ENCODE measurements at places on chromosomes 5 and 9.

GRCh38 chr9:102185371-102185770 lies 446.9 kb upstream of the GRIN3A start:
- no peak for DNase-seq

DNA sequence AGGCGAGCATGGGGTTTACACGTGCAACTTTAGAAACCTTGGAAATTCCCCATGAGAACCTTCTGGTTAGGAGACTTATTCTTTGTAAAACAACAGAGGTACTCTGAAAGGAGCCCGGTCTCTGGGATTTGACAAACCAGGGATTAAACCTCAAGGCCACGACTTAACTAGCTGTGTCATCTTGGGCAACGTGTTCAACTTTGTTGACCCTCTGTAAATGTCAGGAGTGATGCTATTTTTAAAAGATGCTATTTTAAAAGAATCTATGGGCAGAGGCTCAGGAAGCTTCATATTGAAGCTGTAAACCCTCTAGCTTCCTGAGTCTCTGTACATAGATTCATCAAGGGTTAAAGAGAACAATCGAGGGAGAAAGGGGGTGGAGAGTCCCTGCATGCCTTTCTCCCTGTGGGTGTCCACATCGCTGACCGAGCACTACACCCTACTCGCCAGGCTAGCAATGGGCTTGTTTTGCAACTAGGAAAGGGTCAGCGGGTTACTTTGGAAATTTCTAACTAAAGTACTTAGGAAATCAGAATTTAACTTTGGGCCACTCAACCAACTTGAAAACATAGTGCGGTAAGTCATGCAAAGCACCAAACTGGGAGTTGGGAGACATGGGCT lies 2.1 kb downstream of the SLC36A2 start:
- DNase-seq: peak; percentile 27

DNA sequence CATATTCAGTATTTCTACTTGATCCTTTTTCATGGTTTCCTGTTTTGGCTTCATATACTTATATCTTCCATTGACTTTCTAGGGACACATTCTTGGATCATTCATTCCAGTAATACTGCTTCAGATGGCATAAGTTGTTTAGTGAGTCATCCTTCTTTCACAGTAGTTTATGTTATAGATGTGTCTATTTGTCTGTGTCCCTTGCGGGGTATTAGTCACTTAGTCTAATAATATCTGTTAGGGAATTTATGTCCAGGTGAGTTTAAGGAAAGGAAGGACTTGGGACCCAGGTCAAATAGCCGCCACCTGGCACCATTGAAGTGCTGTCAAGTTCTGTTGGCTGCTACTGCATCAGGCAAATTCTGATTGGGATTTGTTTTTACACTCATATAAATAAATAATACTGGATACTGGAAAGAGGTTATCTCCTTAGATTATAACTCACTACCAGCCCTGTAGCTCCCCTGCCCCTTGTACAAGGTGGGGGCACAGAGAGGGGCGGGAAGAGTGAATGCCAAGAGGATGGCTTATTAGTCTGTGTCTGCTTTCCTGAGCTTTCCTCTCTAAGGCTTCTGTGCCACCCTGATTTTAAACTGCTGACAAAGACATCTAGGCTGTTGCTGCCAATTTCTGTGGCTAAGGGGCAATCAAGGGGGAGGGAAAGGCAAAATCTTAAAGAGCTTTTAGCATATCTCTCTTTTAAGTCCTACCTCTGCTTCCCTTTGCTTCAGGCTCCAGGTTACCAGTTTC lies 64.9 kb downstream of the CDC42SE2 start:
- no peak for DNase-seq

DNA sequence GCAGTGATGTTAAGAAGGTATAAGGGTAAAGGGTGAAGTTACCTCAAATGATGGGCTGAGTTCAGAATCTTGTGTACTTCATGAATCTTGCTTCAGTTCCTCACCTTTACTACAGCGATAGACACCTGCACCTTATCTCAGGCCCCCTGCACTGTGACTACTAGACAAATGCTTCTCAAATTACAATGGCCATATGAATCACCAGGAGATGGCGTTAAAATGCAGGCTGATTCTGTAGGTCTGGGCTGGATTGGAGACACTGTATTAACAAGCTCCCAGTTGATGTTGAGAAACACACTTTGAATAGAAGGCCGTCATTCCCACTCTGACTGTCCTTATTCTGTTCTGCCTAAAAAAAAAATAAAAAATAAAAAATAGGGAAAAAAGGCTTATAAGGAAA lies 29.8 kb downstream of the TARS1 start:
- peak; percentile 45 for DNase-seq

DNA sequence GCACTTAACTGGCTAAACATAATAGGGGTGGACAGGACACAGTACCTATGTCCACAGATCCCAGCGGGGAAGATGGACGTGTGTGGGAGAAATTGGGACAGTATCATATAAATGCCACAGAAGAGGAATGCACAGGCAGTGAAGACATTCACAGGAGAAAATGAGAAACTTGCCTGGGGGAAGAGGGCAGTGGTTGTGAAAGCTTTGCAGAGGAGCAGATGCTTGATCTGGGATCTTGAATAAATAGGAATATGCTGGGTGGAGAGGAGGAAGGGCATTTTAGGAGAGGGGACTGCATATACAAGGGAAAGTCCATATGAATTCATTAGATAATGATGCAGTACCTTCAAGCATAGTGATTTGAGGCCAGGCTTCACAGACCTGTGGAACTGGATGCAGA lies 13.6 kb downstream of the TMEM268 start:
- DNase-seq: no peak

DNA sequence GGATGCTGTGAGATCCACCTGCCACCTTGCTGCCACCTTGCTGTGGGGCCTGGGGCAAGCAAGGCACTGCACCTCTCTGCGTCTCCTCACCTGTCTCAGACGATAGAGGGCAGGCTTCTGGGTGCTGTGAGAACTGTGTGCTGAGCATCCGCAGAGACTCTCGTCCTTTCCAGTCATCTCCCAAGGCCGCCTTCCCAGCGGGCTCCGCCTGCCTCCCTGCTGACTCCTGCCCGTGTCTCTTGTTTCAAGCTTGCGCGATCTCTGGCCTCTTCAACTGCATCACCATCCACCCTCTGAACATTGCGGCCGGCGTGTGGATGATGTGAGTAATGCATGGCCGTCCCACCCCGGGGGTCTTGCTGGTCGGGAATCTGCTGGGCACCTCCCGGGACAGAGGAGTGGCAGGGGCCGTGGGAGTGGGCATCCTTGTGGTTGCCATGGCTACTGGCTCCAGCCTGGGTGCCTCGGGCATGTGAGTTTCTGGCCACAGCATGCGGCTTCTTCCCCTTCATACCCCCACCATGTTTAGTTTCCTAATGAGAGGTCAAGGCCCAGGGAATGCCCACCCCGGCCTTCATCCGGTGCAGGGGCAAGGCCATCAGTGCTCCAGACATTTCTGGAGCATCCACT lies 3.6 kb downstream of the CACFD1 start:
- DNase-seq: peak; percentile 28

- DNase-seq: peak; percentile 79
These were observed 606 bp downstream of the EEIG1 start for GRCh38 chr9:127980060-127980705.

GRCh38 chr5:9067154-9067553 lies 478.7 kb downstream of the SEMA5A start:
- no peak for DNase-seq

DNA sequence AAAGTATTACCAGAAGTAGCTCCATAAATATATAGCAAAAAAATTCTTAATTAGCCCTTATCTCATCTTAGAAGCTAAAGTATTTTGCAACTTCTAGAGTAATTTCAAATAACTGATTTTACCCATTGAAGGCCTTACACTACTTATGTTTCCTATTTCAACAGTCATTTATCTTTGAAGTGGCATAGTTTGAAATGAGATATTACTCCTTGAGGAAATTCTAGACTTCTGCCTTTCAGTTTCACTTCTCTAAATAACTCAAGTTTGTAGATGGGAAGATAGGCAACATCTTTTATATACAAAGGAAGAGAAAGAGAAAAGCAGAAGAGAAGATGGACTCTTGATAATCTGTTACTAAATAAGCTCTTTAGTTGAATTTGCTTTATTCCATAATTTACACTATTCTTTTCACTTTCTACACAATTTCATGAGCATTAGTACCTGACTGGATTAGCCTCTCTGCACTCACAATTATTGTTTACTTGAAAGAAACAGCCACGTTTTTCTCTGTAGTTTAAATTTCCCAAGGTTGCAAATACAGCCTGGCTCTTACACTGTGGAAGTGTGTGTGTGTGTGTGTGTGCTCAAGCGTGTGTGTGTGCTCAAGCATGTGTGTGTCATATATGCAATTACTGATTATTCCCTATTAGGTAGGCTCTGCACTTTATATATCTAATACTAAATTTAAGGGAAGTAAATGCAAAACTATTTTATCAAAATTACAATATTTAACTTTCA lies 60.6 kb upstream of the EMB start:
- no peak for DNase-seq

DNA sequence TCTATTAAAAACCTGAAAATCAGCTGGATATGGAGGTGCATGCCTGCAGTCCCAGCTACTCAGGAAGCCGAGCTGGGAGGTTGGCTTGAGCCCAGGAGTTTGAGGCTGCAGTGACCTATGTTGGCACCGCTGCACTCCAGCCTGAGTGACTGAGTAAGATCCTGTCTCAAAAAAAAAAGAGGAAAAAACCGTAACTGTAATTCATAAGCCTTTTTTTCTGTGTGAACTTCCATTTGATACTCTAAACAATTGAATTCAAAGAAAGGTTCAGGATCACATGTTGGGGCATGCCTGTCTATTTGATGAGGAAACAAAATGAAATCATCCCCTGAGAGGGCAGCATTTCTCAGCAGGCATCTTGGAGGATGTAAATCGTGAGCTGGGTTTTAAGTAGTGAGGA lies 38.8 kb downstream of the ITGA2 start:
- DNase-seq: no peak

DNA sequence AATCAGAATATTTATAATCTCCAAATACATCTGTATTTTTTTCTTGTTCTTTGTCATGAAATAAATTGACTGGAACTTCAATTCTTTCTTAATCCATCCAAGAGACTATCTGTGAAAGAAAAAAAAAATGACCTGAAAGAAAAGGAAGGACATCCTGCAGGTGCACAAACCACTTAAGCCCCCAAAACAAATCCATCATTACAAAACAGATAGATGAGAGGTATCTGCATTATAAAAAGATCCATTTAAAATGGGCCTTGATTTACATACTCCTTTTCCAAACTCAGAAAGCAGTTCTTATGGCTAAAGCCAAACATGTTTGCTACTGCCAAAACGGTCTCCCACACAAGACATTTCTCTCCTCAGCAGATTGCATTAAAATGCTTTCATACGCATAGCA lies 85.5 kb downstream of the ELAVL2 start:
- DNase-seq: no peak

DNA sequence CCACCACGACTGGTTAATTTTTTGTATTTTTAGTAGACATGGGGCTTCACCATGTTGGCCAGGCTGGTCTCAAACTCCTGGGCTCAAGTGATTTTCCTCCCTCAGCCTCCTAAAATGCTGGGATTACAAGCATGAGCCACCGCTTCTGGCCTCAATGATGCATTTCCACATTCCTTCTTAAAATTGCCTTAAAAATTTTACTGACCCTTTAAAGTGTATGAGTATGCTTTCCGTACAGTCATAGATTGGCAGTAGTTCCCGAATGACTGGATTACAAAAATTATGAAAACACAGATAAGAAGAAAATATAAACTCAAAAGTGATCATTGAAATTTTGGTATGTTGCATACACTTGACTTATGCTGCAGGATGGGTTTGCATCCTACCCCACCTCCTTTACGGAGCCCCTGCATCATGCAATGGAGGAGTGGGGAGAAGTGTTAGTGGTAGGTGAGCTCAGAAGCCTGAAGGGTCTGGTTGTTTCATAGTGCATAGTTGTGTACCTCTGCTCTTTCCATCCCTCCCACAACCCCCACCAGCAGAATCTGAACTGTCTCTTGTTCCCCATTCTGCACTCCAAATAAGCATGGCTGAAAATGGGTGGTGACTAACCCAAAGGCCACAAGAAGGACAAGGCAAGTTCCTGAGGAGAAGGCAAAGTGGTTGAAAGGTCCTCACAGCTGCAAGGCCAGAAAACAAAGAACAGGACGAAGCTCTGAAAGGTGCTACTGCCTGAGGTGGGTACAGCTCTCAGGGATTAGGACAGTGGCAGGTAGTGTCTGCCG lies 26.8 kb downstream of the ANKRD55 start:
- DNase-seq: no peak

GRCh38 chr9:17744786-17745185 lies 165.9 kb downstream of the SH3GL2 start:
- DNase-seq: peak; percentile 77

DNA sequence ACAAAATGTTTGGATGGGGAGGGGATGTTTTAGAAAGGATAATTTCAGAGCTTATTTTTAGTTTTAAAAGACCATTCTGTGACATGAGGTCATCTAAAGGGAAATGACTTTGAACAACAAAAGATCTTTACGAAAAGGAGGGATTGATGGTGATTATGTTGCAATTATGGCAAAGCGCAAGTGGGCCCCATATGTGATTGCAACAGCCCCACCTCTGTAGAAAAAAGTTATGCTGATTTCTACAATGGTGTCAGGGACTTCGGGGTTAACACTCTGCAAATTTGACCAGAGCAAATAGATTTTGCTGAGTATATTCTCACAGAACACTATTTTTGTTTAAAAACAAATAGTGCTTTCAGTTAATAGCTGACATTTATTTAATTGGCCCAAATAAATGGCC lies 312.8 kb downstream of the NSG2 start:
- DNase-seq: no peak

DNA sequence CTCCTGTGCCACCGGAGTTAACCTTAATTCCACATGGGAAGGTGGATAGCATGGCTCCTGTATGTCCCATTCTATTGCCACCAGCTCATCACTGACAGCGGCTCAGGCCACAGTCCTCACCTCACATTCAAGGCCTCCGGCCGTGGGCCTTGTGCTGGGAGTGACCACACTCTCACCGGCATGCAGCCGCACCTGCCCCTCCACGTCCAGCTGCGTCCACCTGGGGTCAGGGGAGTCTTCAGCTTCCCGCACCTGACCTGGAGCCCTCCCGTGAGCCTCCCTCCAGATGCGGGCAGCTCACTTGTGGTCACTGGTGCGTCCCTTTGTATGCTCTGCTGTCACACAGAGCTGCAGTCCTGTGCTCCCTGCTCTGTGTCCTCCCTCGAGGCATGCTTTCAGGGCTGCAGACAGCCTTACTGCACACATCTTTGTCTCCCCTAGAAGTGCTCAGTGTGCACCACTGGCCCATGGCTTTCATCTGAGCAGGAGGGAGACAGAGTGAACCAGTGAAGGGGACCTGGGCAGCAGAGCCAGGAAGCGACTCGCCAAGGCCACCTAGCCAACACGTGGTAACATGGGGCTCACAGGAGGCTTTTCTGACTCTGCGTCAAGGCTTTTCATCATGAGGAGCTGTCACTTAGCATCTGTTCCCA lies 210.1 kb downstream of the ERCC6L2 start:
- no peak for DNase-seq

DNA sequence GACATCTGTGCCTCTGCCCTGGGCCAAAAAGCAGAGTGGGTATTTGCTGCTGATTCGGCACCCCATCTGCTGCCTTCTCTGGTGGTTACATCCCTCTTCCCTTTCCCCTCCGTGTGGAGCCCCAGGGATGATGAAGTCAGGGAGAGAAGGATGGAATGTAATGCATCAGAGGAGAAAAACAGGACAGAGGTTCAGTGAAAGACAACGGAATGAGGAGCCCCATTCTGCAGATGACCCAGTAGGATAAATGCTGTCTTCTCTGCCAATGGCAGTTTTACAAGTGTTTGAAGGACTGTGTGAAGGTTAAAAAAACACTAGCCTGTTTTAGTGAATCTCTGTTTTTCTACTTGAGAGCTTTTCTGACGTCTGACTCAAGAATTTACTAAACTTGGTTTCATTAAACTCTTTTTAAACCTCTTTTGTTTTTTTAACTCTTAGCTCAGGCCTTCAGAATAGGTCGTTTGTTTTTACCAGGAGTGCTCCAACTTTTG lies 86.3 kb downstream of the NLN start:
- no peak for DNase-seq

- DNase-seq: no peak
These were observed 5.9 kb upstream of the EGR1 start for GRCh38 chr5:138459311-138459933.
